ENCODE measurements at places on chromosomes 3 and 15.

DNA sequence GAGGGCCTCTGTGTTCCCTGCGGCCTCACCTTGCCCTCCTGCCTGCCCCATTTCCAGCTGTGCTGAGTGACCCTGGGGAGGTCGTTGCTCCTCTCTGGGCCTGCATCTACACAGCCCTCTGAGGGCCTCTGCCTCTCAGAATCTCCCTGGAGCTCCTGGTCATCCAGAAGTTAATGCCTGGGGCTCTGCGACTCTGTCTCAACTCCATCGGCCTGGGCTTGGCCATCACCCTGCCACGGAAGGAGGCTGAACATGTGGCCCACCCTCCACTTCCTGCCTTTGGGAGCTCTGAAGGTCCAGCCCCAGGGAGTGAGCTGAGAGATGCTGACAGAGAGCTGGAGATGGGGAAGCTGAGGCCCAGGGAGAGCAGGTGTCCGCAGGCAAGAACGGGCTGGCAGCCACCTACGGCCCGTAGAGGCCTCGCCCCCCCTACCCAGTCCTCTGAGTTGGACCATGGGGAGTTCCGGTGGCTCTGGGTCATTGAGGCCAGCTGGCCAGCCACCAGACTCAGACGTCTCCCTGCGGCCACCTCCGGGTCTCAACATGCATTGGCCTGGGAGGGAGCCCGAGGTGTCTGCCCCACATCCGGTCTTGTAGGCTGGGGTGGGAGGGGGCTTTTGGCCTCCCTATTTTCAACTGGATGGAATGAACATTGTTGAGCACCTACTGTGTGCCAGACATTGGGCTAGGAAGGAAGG, 34.2 kb downstream of the GRIP2 start:
- no peak for DNase-seq

DNA sequence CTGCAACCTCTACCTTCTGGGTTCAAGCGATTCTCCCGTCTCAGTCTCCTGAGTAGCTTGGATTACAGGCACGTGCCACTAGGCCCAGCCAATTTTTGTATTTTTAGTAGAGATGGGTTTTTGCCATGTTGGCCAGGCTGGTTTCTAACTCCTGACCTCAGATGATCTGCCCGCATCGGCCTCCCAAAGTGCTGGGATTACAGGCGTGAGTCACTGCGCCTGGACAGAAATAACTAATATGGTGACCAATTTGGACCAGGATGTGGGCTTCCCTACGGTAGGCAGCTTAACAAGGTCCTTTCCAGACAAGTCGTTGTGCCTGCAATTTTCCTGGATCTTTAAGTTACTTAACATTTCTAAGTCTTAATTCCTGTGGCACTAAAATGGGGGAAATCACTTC, 14.8 kb downstream of the WDR53 start:
- no peak for DNase-seq

GRCh38 chr3:30804984-30805383, 89.5 kb downstream of the GADL1 start:
- DNase-seq: no peak

GRCh38 chr15:31027910-31028578, 36.6 kb upstream of the MTMR10 start:
- DNase-seq: no peak

DNA sequence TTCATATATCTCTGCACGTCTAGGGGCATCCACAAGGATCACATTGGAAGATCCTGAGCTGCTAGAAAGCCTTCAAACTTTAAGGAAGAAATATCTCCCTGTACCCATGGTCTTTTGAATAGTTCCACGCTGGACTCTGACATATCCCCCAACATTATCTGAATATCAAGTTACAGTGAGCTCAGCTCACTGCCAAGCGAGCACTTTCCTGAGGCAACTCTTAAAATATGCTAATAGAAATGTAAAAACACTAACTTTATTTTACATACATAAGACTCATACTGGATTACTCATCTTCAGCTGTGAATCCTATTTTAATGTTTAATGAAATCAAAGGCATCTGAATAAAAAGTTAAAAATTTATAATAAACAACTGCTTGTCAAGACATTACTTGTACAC, 420.2 kb upstream of the CCDC54 start:
- DNase-seq: no peak

GRCh38 chr15:57789225-57789624, 82.7 kb downstream of the POLR2M start:
- no peak for DNase-seq

- DNase-seq: no peak
These were observed 406.8 kb downstream of the SHQ1 start for GRCh38 chr3:72441284-72441994.

DNA sequence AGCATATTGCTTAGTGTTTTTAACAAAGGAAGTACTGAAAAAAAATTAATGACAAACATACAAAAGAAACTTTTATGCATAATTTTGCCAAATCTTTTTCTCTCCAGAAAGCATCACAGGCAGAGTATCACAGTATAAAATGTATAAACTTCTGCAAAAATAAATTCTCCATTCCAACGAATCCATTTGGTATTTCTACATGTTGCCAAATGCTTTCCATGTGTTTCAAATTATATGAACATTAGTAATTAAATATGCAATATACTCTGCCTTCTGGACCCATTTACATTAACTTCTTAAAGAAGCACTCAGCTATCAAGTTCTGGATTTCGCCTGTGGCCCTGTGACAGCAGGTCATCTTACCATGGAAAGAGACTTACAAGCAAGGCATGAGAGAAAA, 189.1 kb upstream of the ALCAM start:
- DNase-seq: no peak

- no peak for DNase-seq
These were observed 15.4 kb downstream of the DLG1 start for GRCh38 chr3:197283045-197283444.

- DNase-seq: peak; percentile 31
These were observed 63.5 kb upstream of the SLITRK3 start for GRCh38 chr3:165259541-165260193.

DNA sequence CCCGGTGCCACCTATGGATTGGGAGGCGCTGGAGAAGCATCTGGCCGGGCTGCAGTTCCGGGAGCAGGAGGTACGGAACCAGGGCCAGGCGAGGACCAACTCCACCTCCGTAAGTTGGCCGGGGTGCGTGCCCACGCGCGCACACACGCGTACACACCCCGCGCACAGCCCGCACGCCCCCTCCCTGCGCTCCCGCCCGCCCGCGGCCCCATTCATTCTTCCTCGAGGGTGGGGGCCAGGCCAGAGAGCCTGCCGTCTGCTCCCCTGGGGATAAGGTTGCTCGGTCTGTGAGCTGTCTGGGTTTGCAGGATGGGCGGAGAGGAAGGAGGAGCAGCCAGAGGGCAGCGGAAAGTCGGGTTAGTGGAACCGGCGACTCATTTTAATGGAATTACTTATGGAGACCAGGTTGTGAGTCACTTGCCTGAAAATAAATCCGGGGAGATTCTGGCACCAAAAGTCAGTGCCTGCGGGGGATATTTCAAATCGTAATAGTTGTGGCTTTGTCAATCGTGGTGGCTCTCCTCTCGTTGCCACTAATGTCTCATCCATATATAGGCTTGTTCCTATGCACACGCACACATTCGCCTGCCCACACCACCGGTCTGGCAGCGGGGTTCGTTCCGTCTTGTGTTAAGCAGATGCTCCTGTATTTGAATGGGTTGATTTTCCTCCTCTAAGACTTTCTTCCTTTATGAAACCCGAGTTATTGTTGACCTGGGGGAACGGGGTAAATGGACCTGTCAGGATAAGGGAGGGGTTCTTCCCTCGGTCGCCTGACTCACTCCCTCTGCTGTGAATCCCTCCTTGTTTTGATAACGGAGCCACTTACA, 223.4 kb upstream of the IL12A start:
- peak; percentile 97 for DNase-seq

- no peak for DNase-seq
These were observed 264.8 kb downstream of the ROBO2 start for GRCh38 chr3:77304700-77305021.

- DNase-seq: no peak
These were observed 18.4 kb upstream of the TSEN2 start for GRCh38 chr3:12465836-12466225.

DNA sequence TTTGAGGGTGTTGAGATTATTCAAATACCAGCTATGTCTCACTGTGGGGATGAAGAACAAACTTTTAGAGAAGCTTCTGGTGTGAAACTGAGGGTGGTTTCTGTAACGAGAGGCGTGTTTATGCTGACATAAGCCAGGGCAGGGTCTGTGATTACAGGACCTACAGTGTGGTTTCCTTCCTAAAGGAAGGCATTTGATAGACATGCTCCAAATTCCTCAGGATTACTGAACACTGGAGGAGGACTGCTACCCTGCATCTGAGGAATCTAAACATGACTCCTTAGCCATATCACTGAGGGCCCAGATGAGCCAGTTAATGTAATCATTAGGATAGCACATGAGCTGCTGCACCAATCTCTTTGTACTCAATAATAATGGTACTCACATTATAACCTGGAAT, 328.4 kb upstream of the UMPS start:
- DNase-seq: peak; percentile 79

GRCh38 chr3:149783576-149783975, 8.8 kb downstream of the ANKUB1 start:
- peak; percentile 72 for DNase-seq

DNA sequence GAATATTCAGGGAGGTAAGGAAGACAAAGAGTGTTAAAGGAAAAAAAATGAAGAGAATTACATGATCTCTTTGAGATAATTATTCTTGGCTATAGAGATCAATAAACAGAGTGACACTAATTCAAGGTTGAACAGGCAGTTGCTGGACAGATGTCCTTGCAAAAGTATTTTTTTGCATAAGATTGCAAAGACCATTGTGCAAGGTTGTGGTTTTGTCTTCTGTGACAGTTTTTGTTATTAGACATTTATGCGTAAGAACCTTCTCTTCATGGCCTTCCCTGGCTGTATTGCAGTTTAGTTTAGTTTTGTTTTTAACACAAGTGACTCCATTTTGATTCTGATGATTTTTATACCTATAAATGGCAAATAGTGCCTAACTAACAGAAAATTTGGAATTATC, 682.8 kb upstream of the ARPP21 start:
- DNase-seq: no peak

DNA sequence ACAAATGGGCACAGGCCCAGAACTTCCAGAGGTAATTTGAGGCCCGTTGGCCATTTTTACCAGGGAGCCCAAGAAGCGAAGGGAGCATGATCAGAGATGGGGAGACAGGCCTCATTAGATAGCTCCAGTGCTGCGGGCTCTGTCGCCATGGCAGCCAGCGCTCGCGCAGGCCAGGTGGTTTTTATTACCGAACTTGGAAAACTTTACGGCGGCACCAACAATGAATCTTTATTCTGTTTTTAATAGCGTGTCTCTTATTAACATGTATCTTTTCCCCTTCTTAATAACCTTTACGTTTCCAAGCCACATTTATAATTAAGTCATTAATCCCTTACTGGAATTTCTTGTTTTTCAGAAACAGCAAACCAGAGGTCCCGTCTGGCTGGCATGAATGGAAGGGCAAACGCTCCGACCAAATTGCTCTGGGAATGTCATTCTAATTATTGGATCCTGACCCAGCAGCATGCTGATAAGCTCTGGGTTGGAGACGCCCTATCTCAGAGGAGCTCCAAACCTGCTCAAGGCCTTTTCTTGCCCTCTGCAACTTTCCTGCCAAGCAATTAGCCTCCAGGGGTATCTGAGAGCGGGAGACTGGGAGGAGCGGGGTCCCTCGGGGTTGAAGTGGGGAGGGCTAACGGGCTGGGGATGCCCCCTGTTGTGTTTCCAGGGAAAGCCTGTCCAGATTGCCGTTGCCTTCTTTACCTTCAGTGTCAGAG, 256.4 kb downstream of the TLE3 start:
- DNase-seq: no peak

DNA sequence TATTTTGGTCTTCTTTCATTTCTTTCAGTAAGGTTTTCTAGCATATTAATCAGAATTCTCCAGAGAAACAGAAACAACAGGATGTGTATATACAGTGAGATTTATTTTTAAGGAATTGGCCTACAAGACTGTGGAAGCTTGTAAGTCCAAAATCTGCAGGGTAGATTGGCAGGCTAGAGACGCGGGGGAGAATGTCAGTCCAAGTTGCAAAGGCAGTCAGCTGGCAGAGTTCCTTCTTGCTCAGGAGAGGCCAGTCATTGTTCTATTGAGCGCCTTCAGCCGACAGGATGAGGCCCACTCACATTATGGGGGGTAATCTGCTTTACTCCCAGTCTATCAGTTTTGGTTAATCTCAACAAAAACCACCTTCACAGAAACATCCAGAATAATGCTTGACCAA, 133.4 kb upstream of the UBE3A start:
- DNase-seq: no peak

- no peak for DNase-seq
These were observed at the start of gene RGMA for GRCh38 chr15:93088981-93089726. RGMA (minus strand) TSS chr15:93089211; CDS start chr15:93088932, 279 bp downstream.

GRCh38 chr3:72032441-72033135, 247.6 kb upstream of the PROK2 start:
- DNase-seq: no peak

GRCh38 chr3:136595913-136596697, 156.1 kb downstream of the STAG1 start:
- DNase-seq: no peak

DNA sequence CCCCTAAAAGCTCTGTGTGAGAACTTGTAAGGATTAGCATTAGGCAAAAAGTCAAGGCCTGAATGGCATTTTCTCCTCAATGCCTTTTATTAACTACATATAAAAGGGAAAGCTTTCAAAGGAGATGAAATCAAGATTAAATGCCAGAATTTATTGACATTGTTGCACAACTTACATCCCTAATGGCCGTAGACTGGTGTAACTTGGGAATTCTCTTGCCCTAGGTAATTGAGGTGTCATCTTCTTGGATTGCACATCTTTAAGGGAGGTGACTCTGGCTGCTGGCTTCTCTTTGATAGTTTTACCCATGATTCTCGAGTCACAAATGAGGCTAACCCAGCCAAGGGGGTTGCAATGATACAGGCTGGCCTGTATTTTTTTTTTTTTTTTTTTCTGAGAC, 249.1 kb downstream of the TBL1XR1 start:
- no peak for DNase-seq

- DNase-seq: peak; percentile 7
These were observed 255.9 kb upstream of the CMC1 start for GRCh38 chr3:27985369-27986035.

DNA sequence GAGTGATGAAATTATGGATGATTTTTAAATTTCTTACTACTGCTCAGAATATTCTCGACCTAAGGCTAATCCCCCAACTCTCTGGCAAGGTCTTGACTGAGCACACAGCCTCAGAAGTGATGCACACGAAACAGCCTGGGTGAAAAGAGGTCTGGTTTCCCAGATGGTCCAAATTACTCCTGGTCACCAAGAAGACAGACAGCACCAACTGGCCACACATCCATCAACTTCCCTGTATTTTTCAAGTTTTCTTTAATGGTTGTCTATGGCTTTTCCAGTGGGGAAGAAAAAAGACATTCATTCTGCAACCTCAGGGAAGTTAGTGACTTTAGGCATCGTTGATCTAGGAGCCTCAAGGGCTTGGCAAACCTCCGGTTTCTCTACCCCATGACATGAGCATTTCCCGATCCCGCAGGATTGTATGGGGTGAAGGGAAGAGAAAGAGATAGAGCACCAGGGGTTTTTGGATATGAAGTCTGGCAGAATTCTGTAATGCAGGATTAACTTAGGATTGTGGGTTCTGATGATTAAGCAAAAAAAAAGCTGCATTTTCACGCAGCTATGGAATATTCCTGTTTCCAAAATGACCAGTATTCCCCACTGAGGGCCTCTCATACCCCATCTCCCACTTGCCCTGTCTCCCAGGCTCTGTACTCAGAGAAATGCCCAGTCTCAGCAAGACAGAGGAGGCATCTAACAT, 62.2 kb downstream of the UMPS start:
- DNase-seq: no peak

- DNase-seq: peak; percentile 15
These were observed 5.5 kb upstream of the CFAP100 start for GRCh38 chr3:126389112-126389793.
